Activated CD4-positive, alpha-beta T cell treated with anti-CD3 and anti-CD28 coated beads for 4 hours (primary cell): ENCODE measurements at places on chromosomes 1 and 21.

DNA sequence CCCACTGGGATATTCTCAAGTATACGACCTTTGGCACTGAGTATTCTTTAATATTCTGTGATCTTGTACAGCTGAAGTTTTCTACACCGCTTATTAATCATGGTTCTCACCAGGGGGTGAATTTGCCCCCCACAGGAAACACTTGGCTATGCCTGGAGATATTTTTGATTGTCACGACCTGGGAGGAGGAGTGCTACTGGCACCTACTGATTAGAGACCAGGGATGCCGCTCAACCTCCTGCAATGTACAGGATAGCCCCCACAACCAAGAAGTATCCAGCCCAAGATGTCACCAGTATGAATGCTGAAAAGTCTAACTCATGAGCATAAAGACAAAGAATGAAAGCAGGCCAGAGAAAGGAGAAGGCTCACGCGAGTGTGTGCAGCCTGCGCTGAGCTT lies 13.7 kb downstream of the REG4 start:
- no peak for DNase-seq

DNA sequence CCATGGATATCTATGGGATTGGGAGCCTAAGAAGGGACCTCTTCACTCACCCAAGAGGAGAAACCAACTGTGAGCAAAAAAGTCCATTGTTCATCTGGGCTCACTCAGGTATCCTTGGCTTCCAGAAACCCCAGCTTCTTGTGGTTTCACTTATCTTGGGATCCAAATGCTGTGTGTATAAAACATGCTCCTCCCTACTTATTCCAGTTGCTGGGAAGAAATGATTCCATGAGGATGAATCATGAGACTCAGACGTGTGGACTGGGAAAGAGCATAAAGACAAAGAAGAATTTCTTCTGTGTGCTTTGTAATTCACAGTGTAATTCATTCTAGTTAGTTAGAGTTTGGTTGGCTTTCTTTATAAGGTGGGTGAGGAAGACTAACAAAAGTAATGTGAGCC lies 283.7 kb downstream of the ZNF648 start:
- no peak for DNase-seq

- no peak for DNase-seq
Measured at GRCh38 chr1:160068225-160068624, 1.7 kb downstream of the KCNJ10 start.

- DNase-seq = no peak
Measured at GRCh38 chr1:218890451-218890850, 283.2 kb upstream of the LYPLAL1 start.
